Body of pancreas (tissue), 4 donors: ENCODE measurements at places on chromosomes 7 and 10. TPM values are rescaled to one million over a fixed set of nuclear protein-coding genes. Genes with fewer than 3 reads are reported as not detected.

The FAM221A gene
- total RNA-seq, result 14.3 TPM

The METTL2B gene
- 15.3 TPM for total RNA-seq

The HECW1 gene
- not detected for total RNA-seq

The CRTAC1 gene
- total RNA-seq, result 0.52 TPM
